ENCODE measurements at places on chromosomes 1 and 21. TPM values are rescaled to one million over a fixed set of nuclear protein-coding genes. Genes with fewer than 3 reads are reported as not detected.

GRCh38 chr1:119861547-119861946, 34.8 kb downstream of the ADAM30 start:
- DNase-seq = no peak

DNA sequence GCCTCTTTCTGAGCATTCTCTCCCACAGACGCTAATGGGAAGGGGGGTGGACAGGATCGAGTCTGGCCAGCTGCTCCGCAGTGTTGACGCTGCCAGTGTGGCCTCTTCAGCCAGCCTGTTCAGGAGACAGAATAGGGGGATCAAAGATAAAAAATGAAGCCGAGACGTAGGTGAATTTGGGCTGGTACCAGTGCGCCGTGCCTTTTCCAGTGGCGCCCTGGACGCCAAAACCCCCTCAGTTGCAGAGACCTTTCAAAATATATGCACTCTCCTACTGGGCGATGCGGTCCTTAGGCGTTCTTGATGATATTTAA, 1.1 kb downstream of the TTC3 start:
- DNase-seq = no peak

DNA sequence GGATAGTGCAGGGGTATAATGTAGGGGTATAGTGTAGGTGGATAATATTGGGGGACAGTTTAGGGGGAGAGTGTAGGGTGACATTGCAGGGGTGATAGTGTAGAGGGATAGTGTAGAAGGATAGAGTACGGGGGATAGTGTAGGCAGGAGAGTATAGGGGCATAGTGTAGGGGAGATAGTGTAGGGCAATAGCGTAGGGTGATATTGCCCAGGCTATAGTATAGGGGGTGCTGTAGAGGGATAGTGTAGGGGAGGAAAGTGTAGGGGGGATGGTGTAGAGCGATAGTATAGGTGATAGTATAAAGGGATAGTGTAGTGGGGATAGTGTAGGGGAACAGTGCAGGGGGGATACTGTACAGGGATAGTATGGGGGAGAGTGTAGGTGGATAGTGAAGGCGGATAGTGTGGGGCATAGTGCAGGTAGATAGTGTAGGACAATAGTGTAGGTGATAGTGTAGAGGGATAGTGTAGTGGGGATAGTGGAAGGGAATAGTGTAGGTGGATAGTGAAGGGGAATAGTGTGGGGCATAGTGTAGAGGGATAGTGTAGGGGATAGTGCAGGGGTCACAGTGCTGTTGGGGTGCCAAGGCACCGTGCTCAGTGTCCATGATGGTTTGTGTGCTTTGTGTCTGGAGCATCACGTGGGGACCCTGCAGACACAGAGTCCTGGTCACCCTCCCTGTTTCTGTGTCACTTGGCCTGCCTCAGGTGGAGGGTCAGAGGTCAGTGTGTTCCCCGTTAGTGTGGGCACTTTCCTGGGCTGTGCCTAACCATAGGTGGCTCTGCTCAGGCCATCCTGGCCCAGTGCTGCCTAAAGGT, 10.5 kb upstream of the ARF1 start:
- DNase-seq = no peak

GRCh38 chr1:58165073-58165472, 381.5 kb downstream of the OMA1 start:
- no peak for DNase-seq

- DNase-seq = no peak
Measured at GRCh38 chr1:236963920-236964319, 40.3 kb downstream of the MT1HL1 start.

GRCh38 chr1:60765204-60765603, 317.2 kb upstream of the NFIA start:
- peak; percentile 34 for DNase-seq

DNA sequence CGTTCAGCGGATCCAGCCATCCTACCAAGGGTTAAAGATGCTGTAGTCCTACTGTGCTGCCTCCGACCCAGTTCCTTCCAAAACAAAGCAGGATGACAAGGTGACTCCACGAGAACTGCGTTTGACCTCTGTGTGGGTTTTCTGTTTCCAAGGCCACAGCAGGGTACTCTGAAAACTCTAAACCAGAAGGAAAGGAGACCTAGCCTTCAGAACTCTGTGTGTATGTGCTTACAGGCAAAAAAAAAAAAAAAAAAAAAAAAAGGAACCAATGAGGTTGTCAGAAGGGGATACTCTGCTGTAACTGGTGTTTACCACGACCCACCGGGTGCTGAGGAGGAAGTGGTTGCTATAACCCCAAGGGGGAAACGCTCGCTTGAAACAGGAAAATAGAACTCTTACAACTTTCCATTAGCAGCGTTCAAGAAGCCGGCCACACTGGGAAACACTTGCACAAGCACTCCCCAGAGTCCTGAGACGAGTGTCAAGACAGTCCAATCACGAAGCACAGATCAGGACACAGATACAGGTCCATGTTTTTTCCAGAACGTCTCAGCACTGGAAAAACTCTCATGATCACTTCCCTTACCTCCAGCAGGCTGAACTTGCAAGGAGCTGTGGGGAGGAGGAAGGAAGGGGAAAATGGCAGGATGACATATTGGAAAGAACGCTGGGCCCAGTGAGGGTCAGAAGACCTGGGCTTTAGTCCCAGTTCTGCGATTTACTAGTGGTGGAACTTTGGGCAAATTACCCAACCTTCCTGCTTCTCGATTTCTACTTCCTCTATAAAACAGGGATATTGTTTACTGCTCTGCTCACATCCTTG, 64.0 kb downstream of the ITPKB start:
- no peak for DNase-seq

GRCh38 chr1:76254104-76255030, 179.8 kb downstream of the ST6GALNAC3 start:
- no peak for DNase-seq

GRCh38 chr1:40662151-40662550, 3.3 kb downstream of the RIMS3 start:
- no peak for DNase-seq

- DNase-seq = no peak
Measured at GRCh38 chr1:32305310-32305709, 13.4 kb downstream of the HDAC1 start.

- no peak for DNase-seq
Measured at GRCh38 chr1:39671793-39672550, at the start of gene NT5C1A. Gene NT5C1A (minus strand): TSS chr1:39672107. CDS start chr1:39672038, 69 bp downstream.

DNA sequence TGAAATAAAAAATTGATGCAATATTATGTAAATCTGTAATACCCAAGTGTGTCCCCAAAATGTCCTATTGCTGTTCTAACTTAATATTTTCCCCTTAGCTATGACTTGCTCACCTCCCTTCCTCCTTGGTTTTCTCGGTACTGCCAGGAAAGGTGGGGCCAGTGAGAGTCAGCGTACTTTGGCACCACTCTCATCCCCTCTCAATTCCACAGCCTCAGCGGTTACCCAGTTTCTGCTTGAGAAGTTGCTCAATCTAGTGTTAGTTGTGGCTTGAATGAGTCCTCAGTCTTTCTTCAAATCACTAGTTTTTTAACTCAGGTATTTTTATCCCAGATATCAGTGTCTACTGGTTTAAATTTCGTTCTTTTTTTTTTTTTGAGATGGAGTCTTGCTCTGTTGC, 32.3 kb downstream of the BCAS2 start:
- peak; percentile 35 for DNase-seq

DNA sequence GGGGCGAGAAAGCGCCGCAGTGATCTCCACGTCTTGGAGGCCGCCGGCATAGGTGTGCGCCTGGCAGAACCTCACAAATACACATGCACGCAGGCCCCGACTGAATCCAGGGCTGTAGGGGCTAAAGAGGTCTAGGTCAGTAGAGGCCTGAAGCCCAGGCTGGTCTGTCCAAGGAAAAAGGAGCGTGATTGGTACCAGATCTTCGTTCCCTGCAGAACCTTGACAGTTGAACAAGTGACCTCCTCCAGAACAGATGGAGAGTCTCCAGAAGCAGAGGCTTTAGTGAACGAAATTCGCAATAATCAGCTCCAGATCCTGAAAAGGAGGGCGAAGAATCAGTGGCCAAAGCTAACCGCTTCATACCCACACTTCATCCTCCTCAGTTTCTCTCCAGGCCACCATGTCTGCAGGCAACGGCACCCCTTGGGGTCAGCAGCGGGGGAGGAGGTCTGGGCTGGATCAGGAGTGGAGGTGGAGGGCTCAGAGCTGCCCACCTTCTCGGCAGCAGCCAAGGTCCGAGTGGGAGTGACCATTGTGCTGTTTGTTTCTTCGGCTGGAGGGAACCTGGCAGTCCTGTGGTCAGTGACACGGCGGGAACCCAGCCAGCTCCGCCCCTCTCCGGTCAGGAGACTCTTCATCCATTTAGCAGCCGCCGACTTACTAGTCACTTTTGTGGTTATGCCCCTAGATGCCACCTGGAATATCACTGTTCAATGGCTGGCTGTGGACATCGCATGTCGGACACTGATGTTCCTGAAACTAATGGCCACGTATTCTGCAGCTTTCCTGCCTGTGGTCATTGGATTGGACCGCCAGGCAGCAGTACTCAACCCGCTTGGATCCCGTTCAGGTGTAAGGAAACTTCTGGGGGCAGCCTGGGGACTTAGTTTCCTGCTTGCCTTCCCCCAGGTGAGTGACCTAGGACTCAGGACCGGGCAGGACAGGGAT, 749 bp upstream of the PEX11B start:
- DNase-seq = peak; percentile 39

- DNase-seq = no peak
Measured at GRCh38 chr1:157806431-157807149, 13.3 kb downstream of the FCRL1 start.

DNA sequence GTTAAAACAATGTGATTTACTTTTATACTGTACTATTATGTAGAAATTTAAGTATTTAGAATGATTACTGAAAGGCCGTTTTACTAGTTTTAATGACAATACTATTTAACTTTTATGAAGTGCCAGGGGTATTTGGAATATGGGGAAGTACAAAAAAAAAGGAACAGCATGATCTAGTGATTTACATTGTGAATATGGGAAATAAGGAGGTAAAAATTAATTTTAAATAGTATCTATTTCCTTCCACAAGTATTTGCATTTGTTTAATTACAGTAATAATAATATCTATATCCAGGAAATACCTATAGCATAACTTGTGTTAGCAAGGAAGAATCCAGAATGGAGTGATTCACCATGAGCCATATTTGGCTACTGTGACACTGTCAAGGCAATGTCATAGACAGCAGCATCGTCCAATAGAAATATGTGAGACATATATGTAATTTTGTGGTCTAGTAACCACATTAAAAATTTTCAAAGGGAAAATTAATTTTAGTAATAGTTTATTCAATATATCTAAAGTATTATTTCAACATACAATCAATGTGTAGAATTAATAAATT, 22.0 kb downstream of the CNST start:
- DNase-seq = peak; percentile 65

Gene ADCY10
- 0.09 TPM for total RNA-seq

Gene APOBEC4
- total RNA-seq = not detected

Gene TSPEAR
- 0.08 TPM for total RNA-seq

Gene FOXD2
- total RNA-seq = under 0.01 TPM

Gene UBASH3A
- not detected for total RNA-seq

Gene HLX
- total RNA-seq = 4.1 TPM

Gene SH3D21
- total RNA-seq = 5.2 TPM

Gene RAB13
- 308 TPM for total RNA-seq

All from fibroblast of the aortic adventitia (primary cell).